ENCODE measurements at places on chromosomes 5 and 9.

- no peak for DNase-seq
These were observed 94.3 kb downstream of the TMEM167A start for GRCh38 chr5:82982846-82983245.

- no peak for DNase-seq
These were observed 45.4 kb upstream of the MYOT start for GRCh38 chr5:137822158-137822764.

DNA sequence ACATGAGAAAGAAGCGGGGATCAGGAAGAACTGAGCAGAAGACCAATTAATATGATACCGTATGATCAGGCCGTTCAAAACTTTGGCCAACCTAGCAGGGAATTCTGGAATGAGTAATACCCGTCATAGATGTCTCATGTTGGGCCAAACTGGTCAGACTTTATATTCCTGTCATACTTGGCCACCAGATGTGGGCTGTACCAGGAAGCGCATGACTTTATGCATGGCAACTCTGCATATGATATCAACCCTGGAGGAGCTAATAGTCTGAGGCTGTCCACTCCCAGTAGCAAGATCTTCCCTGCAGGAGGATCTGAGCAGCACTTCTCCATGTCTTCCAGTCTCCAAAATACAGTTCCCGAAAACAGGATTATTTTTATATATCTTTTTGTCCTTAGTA lies 68.5 kb upstream of the NAA35 start:
- no peak for DNase-seq

GRCh38 chr5:1850324-1851154 lies 32.2 kb downstream of the IRX4 start:
- no peak for DNase-seq

GRCh38 chr9:71791875-71792274 lies 23.6 kb upstream of the CEMIP2 start:
- no peak for DNase-seq

DNA sequence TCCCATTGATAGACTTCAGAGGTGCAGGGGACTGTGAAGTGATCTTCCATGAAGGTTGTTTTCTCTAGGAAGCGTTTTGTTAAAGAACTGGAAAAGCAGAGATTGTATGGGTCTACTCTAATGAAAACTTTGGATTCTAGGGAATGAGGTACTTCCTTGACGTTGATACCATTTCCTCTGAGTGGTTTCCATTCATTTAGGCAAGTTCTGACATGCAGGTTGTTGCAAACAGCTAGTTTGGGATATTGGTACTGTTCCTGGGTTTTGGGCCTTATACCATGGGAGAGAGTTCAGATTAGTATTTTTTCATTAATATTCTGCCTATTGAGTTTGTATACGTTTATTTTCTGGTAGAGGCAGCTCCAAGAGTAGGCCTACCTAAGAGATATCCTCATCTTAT lies 25.7 kb downstream of the SMARCA2 start:
- DNase-seq = no peak

DNA sequence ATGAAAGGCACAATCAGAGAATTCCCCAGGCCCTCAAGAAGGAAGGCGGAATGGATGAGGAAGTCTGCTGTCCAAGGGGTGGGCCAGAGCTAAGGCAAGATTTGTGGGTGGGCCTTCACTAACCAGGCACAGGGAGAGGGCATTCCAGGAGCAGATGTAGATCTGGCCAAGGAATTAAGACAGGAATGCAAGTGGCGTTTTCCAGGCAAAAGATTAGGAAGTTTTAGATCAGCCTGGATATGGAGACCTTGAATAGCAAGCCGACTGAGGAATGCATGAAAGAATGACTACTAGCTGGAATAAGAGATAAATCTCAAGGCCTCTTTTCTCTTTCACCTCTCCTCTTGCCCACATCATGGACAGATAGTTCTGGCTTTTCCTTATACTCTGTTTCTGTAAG lies 68.5 kb downstream of the GHR start:
- DNase-seq = no peak

GRCh38 chr5:55568654-55569512 lies 34.1 kb upstream of the PLPP1 start:
- no peak for DNase-seq

DNA sequence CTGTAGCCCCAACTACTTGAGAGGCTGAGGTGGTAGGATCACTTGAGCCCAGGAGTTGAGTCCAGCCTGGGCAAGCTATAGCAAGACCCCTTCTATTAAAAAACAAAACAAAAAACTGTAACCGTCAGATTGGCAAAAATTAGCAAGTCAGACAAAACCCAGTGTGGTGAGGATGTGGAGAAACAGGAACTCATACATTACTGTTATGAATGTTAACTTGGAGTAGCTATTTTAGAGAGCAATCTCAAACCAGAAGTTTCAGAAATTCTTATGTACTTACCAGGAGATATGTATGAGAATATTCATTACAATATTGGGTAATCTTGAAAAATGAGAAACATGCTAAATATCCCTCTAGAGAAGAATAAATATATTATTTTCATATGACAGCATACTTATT lies 120.3 kb downstream of the INVS start:
- DNase-seq = no peak

All from vagina (tissue), 2 donors.